ENCODE measurements at places on chromosomes 5 and 9.

DNA sequence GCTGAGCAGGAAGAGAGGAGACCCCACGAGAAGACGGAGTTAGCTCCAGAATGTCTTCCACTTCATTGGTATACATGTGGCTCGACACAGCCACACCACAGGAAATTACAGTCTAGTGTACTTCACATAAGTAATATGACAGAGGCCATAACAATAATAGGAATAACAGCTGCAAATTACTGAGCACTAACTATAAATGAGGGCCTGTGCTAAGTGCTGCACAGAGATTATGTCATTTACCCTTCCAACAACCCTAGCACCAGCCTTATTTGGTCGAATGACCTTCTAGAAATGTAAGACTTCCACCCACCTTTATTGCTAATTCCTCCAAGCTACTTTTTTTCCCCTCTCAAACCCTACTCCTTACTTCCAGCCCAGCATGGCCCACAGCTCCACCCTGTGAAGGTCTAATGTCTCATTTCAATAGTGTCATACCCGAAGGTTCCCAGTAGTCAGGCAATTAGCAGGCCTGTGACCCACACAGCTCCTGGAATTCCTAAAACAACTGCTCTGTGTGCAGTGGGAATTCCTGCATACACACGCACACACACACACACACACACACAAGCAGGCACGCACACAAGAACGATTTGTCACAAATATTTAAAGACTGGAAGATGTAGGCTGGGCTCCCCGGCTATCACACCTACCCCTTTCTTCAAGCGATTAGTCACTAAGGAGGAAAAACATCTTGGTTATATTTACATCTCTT lies 134.5 kb downstream of the FRMD3 start:
- DNase-seq: no peak

DNA sequence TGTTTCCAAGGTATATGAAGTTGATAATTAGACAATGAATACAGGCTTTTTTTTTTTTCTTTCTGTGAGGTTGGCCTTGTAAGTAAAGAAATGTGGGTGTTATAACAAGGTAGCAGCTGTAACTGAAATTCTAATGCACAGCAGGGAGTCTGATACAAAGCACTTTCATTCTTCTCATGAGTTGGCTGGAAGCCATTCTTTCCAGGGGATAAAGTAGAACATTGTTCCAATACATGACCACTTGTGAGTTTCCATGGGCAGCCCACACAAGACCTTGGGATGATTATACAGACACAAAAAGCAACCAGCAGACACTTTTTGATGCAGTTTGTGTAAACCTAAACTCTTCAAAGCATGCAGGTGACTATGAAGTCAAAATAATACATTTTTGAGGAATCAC lies 1785.9 kb upstream of the WWC1 start:
- DNase-seq: no peak

- DNase-seq: no peak
These were observed 16.7 kb downstream of the TJP2 start for GRCh38 chr9:69190863-69191181.

DNA sequence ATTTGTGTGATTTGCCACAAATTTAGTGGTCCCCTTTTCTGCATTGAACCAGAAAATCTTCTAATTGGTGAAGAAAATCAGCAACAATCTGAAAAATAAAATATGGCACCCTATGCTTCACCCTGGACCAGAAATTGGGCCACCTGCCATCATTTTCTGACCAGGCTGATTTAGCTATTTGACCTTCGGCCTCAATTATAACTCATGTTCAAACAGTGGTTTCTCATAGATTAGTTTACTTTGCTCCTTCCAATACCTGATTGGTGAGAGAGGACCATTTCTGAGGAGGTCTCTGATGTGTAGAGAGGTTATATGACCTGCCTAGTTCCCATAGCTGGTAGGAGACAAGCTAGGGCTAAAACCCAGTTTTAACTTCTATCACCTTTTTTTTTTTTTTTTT lies 59.0 kb downstream of the PTTG1 start:
- no peak for DNase-seq

DNA sequence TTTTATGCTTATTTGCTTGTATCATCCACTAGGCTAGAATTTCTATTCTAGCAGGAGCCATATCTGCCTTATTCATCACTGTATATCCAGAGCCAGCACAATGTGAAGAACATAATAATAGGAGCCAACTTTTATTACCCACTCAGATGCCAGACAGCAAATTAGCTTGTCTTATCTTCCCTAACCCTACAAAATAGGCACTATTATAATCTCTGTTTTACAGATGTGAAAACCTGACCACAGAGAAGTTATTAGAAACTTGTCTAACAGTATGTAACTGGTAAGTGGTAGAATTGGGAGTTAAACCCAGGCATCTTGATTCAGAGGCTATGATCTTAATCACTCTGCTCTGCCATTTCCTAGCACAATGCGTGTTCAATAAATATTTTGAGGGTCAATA lies 579.5 kb downstream of the CAAP1 start:
- DNase-seq: no peak

DNA sequence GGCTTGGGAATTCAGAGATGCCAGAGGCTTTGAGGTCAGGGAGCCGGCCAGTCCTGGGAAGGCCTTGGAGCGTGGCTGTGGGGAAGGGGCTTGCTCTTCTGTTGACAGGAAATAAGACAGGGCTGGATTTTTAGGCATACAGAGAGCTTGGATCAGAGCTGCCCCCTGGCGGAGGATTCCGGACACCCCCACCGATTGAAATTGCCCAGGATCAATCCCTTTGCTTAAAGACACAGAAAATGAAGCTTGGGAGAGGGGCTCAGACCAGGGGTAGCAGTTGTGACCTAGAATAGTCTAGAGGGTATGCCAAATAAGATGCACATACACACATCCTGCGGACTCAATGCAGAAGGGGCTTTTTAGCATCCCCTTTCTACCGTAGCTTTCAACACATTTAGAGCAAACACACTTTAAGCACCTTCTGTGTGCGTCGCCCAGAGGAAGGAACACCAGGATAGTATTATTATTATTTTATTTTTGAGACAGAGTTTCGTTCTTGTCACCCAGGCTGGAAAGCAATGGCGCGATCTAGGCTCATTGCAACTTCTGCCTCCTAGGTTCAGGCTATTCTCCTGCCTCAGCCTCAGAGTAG lies 1.7 kb upstream of the NTMT1 start:
- peak; percentile 74 for DNase-seq

DNA sequence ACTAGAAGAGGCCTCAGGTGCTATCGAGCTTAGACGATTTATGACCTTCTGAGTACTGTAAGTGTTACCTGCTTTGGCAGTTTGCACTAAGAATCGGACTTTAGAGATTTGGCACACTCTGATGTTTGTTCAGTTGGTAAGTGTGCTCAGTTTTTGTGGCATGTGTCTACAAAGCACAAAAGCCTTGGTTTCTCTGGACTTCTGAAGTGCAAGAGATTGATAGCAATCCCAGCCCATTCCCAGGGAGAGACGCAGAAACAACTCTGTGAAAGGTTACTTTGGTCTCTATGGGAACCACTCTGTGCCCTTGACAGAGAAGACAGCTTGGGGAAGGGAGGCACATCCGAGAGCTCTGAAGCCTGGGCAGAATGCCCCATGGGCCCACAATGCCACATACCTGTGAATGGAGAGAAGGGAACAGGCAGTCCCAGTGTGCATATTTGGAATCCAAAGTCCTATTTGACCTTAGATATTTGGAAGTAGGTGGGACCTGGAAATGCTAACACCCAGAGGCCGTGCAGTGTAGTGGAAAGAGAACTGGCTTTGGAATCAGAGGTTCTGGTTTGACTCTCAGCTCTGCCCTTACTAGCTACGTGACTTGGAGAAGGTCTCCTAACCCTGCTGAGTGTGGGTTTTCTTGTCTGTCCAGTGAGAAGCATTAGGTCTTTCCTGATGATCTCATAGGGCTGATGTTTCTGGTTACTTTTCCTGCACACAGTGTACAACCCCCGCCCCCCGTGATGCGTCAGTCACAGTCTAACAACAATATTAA lies 194.3 kb upstream of the VLDLR start:
- no peak for DNase-seq

- DNase-seq: no peak
These were observed 470.3 kb downstream of the ARHGEF28 start for GRCh38 chr5:74096325-74096724.

GRCh38 chr9:129481424-129481809 lies 139.5 kb downstream of the C9orf50 start:
- DNase-seq: no peak

GRCh38 chr5:14913096-14913495 lies 41.5 kb upstream of the ANKH start:
- DNase-seq: no peak

DNA sequence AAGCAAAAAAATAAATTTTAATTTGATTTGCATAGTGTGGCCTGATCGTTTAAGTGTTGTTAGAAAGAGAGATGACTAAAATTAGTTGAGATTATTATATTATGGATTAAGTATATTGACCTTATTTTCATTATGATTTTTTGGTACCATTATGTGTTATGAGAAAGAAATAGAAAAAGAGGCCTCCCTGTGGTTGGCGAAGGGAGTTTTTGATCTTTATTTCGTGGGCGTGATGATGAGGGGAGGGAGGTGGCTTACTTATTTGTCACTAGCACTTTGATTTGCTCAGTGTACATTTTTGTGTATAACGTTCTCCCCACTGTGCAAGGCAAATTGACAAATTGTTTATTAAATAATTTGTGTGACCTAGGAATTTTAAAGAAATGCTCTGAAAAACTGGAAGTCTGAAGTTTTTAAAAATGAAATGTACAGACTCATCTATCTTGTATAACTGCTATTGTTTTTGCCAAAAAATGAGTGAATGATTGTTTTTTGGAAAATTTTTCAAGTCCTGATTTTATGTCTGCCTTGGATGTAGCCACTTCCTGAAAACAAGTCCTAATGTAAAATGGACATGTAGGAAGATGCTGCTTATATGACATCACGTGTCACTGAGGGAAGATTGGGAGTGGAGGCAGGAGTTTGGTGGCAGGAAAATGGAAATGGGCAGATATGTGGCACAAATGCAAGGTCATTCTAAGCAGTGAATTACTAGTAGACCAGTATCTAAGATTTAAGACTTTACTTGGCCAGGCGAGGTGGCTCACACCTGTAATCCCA lies 3.0 kb downstream of the DAPK1 start:
- no peak for DNase-seq

DNA sequence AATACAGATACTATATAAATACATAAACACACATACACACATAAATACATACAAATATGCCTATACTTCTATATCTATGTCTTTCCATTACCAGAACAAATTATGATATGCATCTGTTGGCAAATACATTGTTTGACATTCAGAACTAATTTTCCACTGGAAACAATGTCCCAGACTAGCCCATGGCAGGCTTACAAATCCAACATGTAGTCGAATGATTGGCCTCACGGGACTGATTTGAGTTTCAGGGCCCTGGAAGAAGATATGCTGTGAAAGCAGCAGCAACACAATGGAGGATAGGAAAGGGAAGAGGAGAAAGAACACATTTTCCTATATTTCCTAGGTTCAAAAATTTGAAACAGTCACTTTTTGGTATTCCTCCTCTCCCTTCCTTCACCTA lies 881.1 kb upstream of the DMAC1 start:
- DNase-seq: no peak

DNA sequence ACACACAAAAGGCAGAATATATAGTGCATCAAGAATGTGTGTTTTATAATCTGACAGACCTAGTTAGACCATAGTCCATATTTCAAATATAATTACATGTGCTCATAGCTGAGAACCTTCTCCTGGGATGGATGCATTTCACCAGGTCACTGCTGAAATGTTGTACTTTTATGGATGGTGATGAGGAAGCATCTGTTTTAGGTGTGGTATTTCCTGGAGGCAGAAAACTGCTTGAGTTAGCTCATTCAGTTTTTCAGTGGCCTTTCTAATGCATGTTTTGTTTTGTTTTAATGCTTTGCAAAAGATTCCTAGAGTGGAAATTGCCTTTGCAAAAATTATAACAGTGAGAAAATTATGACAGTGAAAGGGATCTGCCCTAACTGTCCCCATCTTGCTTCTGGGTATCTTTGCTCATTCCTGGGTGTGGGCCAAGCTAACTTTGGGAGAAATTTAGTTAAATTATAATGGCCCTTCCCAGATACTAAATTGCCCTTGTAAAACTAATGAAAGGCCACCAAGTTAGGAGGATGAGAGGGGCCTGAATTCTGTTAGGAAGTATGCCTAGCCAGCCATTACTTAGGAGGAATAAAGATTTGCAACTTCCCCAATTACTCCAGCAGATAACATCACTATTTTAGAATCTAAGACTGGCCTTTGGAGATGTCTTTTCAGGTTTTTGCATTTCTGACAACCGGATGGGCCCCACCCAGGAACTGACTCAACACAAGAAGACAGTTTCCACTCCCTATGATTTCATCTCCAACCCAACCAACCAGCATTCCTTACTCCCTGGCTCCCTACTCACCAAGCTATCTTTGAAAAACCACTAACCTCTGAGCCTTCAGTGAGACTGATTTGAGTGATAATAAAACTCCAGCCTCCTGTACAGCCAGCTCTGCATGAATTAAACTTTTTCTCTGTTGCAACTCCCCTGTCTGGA lies 7.0 kb upstream of the IL12B start:
- no peak for DNase-seq

- DNase-seq: no peak
These were observed 12.0 kb upstream of the PCBD2 start for GRCh38 chr5:134892926-134893325.

- DNase-seq: no peak
These were observed 235.1 kb upstream of the ANKH start for GRCh38 chr5:15106530-15107283.

GRCh38 chr5:402615-403359 lies 40.2 kb upstream of the EXOC3 start:
- peak; percentile 29 for DNase-seq

GRCh38 chr9:137169896-137170358 lies at the start of gene LRRC26:
LRRC26 (minus strand) TSS chr9:137170051; CDS start chr9:137169943, 108 bp downstream.
- DNase-seq: no peak

- DNase-seq: no peak
These were observed 138.7 kb upstream of the GRHPR start for GRCh38 chr9:37283730-37284325.

GRCh38 chr9:13083963-13084528 lies 195.4 kb downstream of the MPDZ start:
- DNase-seq: no peak

- no peak for DNase-seq
These were observed 7.0 kb upstream of the NDST1 start for GRCh38 chr5:150500905-150501304.

- no peak for DNase-seq
These were observed 14.7 kb upstream of the TMEM250 start for GRCh38 chr9:136133191-136133958.

Measured in liver (tissue), 10 donors.